ENCODE measurements at places on chromosomes 2 and 18.

DNA sequence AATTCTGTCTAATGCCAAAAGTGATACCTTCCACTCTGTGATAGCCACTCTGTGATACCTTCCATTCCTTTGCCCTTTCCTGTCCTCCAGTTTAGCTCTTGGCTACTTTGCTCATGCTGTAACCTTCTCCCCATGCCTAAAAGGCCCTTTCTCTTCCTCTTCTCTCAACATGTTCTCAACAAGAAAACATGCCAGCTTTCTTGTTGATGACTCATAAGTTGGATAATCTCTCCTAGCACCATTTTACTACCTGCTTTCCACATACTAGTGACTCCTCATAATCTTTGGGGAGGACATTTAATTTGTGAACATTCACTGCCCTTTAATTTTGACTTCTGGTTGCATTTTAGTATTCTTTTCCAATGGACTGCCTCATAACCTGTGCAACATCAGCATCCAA, 55.9 kb upstream of the NT5C1B start:
- DNase-seq: no peak

GRCh38 chr2:98921062-98921461, 15.0 kb downstream of the CRACDL start:
- no peak for DNase-seq

GRCh38 chr2:168705534-168706470, 96.6 kb upstream of the NOSTRIN start:
- DNase-seq: no peak

- DNase-seq: no peak
These were observed 316.9 kb upstream of the THSD7B start for GRCh38 chr2:136448432-136448831.

- DNase-seq: no peak
These were observed 37.0 kb downstream of the TPRKB start for GRCh38 chr2:73700131-73700611.

GRCh38 chr18:76488190-76488589, 6.9 kb downstream of the ZNF516 start:
- DNase-seq: no peak

DNA sequence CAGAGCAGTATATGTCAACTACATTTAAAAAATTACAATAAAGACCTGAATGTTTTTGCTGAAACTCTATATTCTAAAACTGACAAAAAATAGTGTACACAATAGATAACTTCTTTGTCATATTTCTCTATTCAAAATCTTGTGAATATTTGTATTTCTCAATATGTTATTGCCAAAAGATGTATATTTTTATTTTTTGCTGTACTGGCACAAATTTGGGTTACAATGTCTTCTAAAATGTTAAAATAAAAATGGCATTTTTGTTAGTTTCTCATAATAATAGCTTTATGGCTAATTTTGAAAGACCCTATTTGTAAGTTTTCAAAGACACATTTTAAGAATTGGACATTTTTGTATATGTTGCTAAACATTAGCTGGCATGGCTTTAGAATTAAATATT, 630 bp upstream of the ARHGEF33 start:
- DNase-seq: no peak

- DNase-seq: no peak
These were observed 170.4 kb downstream of the ZNF407 start for GRCh38 chr18:74768096-74768495.
